ENCODE measurements at places on chromosomes 11 and 22.

DNA sequence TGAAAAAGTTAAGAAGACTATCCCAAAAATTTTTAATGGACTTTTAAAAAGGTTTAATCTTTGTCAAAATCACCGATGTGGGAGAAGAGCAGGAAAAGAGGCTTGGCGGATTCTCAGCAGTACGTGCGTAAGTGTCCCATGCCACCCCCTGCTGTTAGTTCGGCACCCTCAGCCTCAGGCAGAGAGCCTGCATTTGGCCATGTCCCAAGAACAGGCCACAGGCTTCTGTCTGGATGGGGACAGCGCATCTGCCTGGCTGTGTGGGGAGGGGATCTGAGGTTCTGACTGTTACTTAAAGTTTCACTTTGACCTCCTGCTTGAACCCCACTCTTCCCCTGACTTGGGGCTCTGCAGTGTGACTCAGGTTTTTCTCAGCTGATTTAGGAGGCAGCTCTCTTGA lies 35.3 kb downstream of the EXT2 start:
- no peak for DNase-seq

DNA sequence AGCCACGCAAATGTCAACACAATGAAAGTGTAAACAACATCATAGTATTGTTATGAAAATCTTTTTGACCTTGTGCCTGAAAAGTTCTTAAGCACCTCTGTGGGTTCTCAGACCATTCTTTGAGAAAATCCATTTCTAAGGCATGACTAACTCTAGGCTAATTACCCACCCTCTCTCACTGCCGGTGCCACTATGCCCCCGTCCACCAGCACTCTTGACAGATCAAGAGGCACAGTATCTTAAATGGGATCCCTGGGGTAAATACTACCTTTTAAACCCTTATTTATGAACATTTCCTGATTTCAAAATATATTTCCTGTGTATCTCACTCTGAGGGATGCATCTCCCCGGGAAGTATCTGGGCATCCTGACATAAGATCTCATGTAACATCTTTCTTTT lies 607.5 kb downstream of the METTL15 start:
- DNase-seq: no peak

DNA sequence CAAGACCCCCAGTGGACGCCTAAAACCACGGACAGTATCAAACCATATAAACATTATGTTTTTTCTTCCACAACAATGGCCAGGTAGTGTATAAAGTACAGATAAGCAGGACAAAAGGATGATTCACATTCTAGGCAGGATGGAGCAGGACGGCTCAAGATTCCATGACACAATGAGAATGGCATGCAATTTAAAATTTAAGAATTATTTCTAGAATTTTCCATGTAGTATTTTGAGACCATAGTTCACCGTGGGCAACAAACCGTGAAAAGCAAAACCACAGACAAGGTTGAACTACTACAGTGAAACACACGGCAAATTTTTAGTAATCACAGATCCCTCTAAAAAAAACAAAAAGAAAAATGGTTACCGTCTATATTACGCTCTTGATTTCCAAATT lies 7.5 kb downstream of the NARS2 start:
- DNase-seq: no peak

- no peak for DNase-seq
These were observed 320 bp downstream of the CLTCL1 start for GRCh38 chr22:19291218-19291579.

GRCh38 chr11:126963603-126964363 lies 36.8 kb downstream of the KIRREL3 start:
- DNase-seq: no peak

DNA sequence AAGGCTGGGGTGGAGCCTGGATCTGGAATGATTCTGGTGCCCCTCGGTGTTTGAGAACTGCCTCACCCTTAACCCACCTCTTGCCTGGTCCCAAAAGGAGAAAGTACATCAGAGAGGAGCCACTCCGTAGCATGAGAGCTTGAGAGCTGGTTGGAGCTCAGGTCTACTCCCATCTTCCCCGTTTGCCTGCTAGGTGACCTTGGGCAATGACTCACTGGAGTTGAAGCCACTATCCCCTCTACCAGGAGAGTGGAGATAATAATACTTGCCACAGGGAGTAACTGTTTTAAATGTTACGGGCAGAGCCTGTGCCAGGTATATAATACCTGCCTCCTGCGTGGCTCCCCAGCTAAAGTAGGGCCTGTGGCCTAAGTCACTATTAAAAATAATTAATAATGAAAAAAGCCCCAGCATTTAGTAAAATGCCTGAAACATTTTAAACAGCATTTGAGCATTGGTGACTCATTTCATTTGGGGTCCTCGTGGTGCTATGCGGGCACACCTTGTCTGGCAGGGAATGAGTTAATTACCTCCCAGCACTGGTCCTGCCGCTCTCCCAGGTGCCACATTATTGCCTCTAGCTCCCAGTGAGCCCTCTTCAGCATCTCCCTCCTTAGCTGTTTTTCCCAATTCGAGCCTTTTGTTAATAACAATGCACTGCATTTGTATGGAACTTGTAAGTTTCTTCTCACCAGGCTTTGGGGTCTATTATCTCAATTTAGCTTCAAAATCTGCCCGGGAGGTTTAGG lies 22.5 kb downstream of the CYTH4 start:
- DNase-seq: no peak

DNA sequence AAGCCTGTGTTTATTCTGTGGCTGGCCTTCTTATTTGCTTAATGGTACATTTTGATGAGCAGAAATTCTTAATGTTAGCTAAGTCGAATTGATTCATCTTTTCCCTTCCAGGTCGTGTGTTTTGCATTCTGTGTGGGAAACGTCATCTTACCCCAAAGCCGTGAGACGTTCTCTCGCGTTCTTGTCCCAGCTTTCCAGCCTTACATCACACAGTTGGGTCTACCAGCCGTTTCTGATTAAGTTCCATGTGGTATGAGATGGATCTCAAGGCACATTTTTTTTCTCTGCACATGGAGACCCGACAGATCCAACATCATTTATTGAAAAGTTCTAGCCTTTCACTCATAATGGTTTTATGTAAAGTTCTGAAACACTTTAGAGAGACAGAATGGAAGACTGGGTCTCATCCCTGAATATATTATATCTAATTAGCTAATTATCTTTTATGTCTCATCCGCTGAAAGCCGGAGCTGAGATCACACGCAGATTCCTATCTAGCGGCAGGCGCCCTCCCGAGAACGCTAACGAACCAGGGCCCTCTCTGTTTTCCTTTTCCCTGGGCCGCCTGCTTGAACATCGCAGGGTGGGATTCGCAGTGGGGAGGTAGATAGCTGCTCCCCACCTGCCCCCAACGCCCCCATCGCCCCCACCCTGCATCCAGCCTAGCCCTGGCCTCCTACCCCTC lies 1162.2 kb downstream of the BRD1 start:
- no peak for DNase-seq

GRCh38 chr22:25569361-25569760 lies 4.9 kb downstream of the GRK3 start:
- DNase-seq: no peak

- DNase-seq: no peak
These were observed 6.4 kb downstream of the RTN4RL2 start for GRCh38 chr11:57466680-57467079.

Data from NCI-H1105 treated with DMSO at 0.1 percent for 48 hours (cell line).